ENCODE measurements at places on chromosomes 11 and 22. TPM values are rescaled to one million over a fixed set of nuclear protein-coding genes. Genes with fewer than 3 reads are reported as not detected.

OR5B21 gene
- total RNA-seq = not detected

CCS gene
- 46.8 TPM for total RNA-seq

ADAMTS15 gene
- total RNA-seq = 78.8 TPM

EIF1AD gene
- total RNA-seq = 34.6 TPM

METTL15 gene
- total RNA-seq = 16.3 TPM

NCAM1 gene
- total RNA-seq = 1.9 TPM
